ENCODE measurements at places on chromosomes 11 and 22.

DNA sequence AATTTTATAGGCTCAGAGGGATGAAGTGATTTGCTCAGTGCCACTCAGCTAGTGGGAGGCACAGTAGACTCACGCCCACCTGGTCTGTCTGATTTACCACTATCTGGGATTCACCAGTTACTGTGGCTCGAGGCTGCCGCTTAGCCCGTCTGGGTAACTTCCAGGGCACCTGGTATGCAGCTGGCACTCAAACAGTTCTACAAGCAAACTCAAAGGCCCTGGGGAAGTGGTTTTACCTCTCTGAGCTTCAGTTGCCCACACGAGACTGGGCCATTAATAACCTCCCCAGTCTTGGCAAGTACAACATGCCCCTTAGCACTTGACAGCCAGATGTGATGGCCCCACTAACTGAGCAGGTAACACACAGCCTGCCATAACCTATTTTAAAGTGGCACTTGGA is 2.6 kb downstream of the GDPD5 start:
- DNase-seq, result no peak

- DNase-seq, result no peak
These were observed 6.7 kb downstream of the MUC5B start for GRCh38 chr11:1229471-1230120.

DNA sequence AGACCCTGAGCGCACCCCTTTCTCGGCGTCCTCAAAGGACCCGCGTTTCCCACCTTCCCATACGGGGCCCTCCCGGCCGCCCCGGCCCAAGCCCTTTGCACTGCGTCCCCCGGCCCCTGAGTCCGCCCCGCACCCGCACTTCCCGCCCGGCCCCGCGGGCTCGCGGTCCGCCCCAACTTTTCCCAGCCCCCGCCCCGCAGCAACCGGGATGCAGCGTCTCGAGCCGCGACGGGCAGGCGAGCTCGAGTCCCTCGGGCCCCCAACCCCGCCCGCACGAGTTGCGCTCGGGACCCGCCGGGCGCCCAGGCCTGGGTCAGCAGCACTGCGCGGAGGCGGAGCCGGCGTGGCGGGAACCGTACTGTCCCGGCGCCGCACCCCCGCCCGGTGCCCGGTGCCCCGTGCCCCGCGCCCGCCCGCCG is 371 bp downstream of the SMCO4 start:
- no peak for DNase-seq

DNA sequence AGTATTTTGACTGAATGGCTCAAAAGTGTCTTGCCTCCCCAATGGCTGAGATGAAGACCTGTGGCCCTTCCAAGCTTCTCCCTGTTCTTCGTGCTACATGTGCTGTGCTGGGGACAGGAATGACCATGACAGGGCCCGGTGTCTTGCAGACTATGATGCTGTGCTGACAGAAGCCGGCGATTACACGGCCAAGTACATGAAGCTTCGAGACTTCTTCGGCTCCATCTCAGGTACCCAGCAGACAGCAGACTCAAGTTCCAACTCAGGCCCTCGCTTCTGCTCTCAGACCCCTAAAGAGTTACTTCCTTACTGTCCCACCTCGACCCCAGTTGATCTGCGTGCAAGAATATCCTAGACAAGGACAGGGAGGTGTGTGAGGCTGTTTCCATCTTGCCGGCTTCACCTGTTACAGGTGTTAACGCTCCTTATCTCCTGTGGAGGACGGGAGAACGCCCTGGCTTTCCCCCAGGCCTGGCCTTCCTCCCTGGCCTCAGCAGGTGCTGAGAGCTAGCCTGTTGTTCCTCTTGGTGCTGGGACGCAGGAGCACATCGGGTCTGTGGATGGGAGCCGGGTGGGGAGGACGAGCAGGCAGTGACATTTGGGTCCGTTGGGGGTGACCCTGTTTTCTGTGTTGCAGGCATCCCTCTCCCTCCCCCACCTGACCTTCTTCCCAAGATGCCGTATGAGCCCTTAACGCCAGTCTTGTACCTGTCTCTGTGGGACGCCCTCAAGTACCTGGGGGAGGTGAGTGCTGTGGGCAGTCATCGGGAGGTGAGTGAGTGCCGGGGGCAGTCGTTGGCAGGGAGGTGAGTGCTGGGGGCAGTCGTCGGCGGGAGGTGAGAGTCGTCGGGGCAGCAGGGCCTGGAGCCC is 38.1 kb downstream of the GLB1L2 start:
- DNase-seq, result no peak

GRCh38 chr11:76984743-76985142 is 49.5 kb upstream of the B3GNT6 start:
- no peak for DNase-seq

DNA sequence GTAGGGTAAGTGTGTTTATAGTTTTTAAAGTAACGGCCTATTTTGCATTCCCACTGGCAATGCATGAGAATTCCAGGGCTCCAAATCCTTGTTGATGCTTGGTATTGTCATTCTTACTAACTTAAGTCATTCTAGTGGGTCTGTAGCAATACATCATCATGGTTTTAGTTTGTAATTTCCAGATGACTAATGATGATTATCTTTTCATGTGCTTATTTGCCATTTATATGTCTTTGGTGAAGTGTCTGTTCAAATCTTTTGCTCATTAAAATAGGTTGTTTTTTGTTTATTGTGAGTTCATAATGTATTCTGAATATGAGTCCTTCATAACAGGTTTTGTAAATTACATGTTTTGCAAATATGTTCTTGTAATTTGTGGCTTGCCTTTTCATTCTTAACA is 31.2 kb downstream of the MTMR3 start:
- DNase-seq, result no peak

- DNase-seq, result no peak
These were observed 65.9 kb downstream of the SNX19 start for GRCh38 chr11:130850185-130850944.

GRCh38 chr11:15309296-15309695 is 194.6 kb downstream of the INSC start:
- DNase-seq, result no peak

- no peak for DNase-seq
These were observed 265.3 kb upstream of the ANO5 start for GRCh38 chr11:21927628-21928027.

- peak; percentile 60 for DNase-seq
These were observed 31.7 kb downstream of the TPCN2 start for GRCh38 chr11:69080257-69080995.

DNA sequence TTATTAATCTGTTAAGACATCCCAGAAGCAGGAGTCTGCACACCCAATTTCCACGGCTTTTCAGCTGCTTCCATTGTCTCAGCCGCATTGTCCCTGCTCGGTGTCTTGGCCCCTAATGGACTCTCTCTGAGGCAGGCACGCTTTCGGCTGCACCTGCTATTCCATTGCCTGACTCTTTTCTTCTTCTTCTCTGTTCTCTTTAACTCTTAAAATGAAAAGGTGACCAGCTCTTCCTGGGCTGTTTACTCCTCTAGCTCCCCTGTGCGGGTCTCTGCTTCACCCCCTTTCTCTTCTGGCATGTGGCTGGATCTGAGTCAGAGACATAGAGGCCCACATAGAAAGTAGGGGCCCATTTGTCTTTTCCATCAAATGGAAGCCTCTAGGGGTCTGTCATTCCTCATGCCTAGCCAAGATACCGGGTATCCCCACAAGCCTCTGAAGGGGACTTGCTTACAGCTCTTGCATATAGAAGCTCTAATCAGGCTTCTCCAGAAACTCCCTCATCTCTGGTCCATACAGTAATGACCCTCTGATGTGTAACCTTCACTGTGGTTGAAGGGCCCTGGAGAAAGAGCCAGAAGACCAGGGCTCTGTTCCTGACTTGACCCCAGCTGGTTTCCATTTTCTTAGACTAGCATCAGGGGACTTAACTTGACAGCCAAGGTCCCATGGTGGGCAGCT is 243.9 kb downstream of the ST3GAL4 start:
- no peak for DNase-seq

DNA sequence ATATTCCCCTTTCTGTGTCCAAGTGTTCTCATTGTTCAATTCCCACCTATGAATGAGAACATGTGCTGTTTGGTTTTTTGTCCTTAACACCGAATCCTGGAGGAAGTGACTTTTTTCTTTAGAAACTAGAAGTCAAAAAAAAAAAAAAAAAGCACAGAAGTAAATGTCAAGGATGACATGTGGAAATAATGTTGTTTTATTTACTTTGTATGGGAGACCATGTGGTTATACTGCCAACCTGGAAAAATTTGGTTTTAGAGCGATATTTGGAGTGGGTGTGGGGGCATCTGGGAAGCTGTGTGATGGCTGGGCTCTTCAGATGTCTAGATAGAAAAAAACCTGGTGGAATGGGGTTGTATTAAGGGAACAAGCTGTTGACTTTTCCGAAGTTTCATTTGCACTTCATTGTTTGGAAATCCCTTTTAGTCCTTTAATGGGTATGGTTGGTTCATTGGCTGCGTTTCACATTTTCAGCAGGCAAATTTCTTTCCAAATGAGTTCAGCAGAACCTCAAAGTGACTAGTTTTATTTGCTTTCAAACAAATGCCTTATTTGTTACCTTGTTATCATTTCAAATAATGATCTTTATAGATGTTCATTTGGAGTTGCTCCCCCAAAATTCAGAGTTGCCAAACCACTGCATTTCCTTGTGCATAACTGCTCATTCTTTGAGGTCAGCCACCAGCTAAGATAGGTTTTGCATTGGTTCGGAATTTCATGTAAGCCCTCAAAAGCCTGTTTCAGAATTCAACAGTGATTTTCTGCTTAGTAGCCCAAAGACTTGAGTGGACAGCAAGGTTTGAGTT is 508.2 kb downstream of the METTL15 start:
- no peak for DNase-seq

DNA sequence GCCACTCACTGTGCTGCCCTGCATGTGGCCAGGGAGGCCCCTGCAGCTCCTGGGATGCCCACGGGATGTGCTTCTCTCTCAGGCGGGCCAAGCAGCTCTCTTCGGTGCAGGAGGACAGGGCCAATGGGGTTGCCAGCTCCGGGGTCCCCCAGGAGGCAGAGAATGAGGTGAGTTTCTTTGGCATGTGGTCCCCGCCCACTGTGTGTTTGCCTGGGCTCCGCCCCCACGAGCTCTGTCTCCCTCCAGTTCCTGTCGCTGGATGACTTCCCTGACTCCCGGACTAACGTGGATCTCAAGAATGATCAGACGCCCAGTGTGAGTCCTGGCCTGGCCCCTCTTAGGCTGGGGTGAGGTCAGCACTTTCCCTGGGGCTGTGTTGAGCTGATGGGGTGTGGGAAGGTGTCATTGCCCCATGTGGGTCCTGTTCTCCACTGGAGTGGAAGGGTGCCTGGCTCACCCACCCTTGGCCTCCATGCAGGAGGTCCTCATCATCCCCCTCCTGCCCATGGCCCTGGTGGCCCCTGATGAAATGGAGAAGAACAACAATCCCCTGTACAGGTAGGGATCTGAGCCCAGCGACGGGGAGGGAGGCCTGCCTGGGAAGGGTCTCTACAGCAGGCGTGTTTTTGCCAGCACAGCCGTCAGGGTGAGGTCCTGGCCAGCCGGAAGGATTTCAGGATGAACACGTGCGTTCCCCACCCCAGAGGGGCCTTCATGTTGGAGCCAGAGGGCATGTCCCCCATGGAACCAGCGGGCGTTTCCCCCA is 7.7 kb downstream of the SCO2 start:
- DNase-seq, result no peak

DNA sequence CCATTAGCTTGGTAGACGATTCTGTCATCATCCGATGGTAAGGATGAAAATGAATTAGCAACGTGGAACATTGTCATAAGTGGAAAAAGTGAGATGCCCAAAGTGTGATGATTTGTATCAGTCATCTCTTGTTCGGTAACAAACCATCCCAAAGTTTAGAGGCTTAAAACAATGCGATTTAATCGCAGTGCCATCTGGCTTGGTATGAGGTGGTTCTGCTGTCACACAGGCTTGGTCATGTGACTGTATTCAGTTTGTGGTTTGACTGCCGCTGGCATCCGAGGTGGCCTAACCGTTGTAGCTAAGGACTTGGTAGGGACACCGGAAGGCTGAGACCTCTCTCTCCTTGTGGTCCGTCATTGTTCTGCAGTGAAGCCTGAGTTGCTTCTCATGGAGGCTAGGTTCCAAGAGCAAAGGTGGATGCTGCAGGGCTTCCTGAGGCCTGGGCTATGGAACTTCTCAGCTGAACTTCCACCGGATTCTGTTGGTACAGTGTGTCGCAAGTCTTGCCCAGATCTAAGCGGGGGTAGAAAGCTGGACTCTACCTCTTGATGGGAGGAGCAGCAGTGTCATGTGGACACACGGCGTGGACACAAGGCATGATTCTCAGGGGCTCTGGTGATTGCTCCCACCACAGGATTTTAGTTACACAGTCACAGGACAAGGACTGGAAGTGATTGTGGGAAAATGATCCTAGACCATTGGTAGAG is 36.3 kb downstream of the BCR start:
- peak; percentile 57 for DNase-seq

DNA sequence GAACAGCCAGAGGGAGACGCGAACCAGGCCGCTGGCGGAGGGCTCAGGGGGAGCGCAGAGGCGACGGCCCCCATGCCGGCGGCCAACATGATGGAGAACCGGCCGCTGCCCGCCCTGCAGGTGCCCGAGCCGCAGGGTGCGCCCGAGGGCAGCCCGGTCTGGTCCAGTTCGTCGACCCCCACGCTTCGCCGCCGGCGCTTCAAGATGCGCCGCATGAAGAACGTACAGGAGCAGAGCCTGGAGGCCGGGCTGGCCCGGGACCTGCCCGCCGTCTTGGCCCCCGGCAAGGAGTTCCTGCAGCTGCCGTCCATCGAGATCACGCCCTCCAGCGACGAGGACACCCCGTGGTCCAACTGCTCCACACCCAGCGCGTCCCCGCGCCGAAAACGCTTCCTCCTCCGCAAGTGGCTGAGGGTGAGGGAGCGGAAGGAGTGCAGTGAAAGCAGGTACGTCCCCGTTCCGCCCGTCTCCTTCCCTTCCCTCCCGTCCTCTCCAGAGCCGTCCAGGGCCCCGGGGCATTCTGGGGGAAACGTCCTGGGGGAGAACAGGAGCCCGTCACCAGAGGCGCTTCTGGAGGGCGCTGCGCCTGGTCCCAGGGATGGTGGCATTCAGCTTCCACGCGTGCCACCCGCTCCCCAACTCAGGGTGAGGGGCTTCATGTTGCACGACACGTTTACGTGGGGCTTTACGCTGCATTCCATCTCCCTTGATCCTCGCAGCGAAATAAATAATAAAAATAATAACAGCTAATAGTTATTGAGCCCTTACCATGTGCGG is 840 bp downstream of the GRAMD1B start:
- DNase-seq, result no peak

GRCh38 chr11:96024666-96025065 is 100.8 kb upstream of the MTMR2 start:
- DNase-seq, result no peak

GRCh38 chr11:119934866-119935265 is 203.0 kb downstream of the TRIM29 start:
- no peak for DNase-seq

GRCh38 chr22:38623351-38623750 is 32.8 kb downstream of the FAM227A start:
- no peak for DNase-seq

DNA sequence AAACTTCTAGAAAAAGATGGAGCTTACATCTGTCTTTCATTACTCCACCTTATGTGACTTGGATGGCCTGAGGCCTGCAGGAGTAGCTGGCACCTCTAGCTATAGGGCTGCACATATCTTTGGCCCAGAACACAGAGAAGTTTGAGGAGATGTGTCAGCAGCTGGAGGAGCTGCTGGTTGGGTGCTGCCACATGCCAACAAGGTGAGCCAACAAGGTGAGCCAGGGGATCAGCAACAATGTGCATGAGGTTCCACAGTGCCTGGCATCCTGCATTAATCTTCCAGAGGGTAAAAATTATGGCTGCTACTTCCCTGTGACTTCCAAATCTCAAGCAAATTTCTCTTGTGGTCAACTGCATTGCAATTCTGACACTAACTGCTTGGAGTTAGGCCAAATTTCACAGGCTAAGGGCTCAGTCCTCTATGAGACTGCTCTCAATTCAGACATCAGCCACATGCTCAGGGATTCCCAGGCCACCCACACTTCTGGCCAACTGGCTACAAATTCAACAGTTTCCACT is 16.0 kb downstream of the RBM7 start:
- no peak for DNase-seq
